ENCODE measurements at places on chromosomes 3 and 15. TPM values are rescaled to one million over a fixed set of nuclear protein-coding genes. Genes with fewer than 3 reads are reported as not detected.

SLC7A14 gene
- polyA plus RNA-seq: not detected

LARP6 gene
- 2.9 TPM for polyA plus RNA-seq

CCDC12 gene
- 55.5 TPM for polyA plus RNA-seq

IL20RB gene
- polyA plus RNA-seq: 0.66 TPM

SUCNR1 gene
- polyA plus RNA-seq: 0.01 TPM

GASK1A gene
- polyA plus RNA-seq: 0.40 TPM

STX19 gene
- not detected for polyA plus RNA-seq

DNA sequence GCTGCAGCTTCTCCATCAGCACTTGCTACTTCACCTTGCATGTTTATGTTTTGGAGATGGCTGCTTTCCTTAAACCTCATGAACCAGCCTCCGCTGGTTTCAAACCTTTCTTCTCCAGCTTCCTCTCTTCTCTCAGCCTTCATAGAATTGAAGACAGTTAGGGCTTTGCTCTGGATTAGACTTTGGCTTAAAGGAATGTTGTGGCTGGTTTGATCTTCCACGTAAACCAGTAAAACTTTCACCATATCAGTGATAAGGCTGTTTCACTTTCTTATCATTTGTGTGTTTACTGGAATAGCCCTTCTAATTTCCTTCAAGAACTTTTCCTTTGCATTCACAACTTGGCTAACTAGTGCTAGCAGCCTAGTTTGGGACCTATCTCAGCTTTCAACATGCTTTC, 11.7 kb upstream of the GNAT1 start:
- H3K27ac ChIP-seq: no peak overlapping the region
- H3K4me3 ChIP-seq: no peak overlapping the region
- no peak for DNase-seq
- H3K27me3 ChIP-seq: no peaks in the 10 kb centered on the region
- H3K36me3 ChIP-seq: peaks cover 50% of the 10 kb centered on the region
- H3K4me1 ChIP-seq: no peaks in the 10 kb centered on the region

DNA sequence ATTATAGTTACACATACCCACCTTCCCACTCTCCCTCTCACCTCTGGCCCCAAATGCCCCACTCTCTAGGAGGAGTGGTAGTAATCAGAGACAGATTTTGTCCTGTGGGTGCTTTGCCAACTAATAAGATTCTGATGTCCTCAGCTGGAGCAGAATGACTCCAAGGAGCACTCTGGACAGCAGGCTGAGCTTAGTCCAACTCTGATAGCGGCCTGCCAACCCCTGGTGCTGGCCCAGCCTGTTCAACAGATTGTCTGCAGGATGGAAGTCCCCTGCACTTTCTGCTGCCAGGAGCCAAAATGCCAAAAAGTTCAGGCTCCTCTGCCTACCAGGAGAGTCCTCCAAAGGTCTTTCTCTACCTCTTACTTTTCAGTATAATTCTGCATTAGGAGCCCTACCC, 160.5 kb upstream of the UMPS start:
- H3K4me1 ChIP-seq: no peaks in the 10 kb centered on the region
- no peaks in the 10 kb centered on the region for H3K27me3 ChIP-seq
- no peak overlapping the region for H3K27ac ChIP-seq
- no peak for DNase-seq
- H3K4me3 ChIP-seq: no peak overlapping the region

- no peak for DNase-seq
- H3K4me1 ChIP-seq: no peaks in the 10 kb centered on the region
- no peaks in the 10 kb centered on the region for H3K36me3 ChIP-seq
- H3K27ac ChIP-seq: no peak overlapping the region
- H3K27me3 ChIP-seq: no peaks in the 10 kb centered on the region
These were observed 10.6 kb upstream of the ACAN start for GRCh38 chr15:88792342-88793282.

GRCh38 chr15:90837094-90837493, 31.3 kb upstream of the FURIN start:
- H3K27ac ChIP-seq: no peak overlapping the region
- no peaks in the 10 kb centered on the region for H3K36me3 ChIP-seq
- no peaks in the 10 kb centered on the region for H3K4me1 ChIP-seq

DNA sequence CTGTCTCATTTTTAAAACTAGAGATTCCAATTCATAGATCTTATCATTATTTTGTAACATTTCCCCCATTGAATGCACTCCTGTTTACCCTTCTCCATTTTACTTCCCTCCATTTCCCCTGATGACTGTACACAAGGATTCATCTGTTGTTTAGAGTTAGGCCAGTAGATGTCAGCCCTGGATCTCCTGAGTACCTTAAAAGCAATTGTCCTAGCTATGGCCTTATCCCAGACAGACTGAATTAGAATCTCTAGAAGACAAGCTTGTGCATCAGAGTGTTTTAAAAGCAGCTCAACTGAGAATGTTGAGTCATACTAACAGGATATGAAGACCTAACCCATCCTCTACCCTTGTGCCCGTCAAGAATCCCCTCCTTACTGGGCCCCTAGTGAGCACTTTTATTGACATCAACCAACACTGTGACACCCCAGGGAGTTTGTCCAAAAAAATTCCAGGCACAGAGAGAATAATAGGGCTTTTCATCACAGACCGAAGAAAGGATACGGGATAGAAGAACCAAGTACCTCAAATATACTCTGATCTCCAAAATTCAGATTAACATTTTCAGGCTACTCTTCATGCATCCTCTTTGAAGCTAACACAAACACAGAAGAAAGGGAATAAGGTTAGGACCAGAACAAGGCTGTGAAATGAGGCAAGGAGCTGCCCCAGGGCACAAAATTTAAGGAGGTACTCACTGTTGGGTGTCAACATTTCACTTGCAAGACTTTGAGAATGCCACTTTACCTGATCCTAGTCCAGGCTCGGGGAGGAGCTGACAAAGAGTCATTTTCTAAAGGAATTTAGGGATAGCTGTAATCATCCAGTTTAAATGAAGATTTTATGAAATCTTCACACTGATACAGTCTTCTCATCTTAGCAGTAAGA, 17.1 kb downstream of the ZBED2 start:
- no peaks in the 10 kb centered on the region for H3K27me3 ChIP-seq
- no peaks in the 10 kb centered on the region for H3K36me3 ChIP-seq
- no peaks in the 10 kb centered on the region for H3K4me1 ChIP-seq
- H3K27ac ChIP-seq: no peak overlapping the region
- DNase-seq: no peak
- no peak overlapping the region for H3K4me3 ChIP-seq

DNA sequence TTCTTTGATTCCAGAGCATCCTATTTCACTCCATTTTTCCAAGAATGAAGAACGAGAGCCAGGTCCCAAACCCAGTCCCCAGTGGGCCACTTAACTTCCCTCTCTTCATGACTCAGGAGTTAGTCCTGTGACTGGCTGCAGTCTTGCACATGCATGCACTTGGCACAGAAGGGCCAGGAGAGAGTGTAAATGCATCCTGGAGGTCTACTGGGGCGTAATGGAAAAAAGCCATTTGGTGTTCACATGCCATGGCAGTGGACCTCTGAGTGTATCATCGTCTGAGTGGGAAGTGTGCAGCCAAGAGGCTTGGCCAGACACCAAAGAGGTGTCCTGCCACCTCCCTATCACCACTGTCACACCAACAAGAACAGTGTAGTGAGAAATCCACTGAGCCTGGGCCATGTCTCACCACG, 15.1 kb upstream of the RFTN1 start:
- H3K27me3 ChIP-seq: no peaks in the 10 kb centered on the region
- H3K36me3 ChIP-seq: no peaks in the 10 kb centered on the region
- peak; percentile 51 for DNase-seq
- peaks cover 23% of the 10 kb centered on the region for H3K4me1 ChIP-seq
- peak overlapping the region; percentile 26 for H3K4me3 ChIP-seq

- H3K36me3 ChIP-seq: no peaks in the 10 kb centered on the region
- H3K4me1 ChIP-seq: no peaks in the 10 kb centered on the region
- H3K27ac ChIP-seq: no peak overlapping the region
- no peak for DNase-seq
These were observed 30.8 kb upstream of the LMCD1 start for GRCh38 chr3:8470801-8471200.

GRCh38 chr15:53830707-53831386, 71.4 kb upstream of the WDR72 start:
- no peaks in the 10 kb centered on the region for H3K4me1 ChIP-seq
- H3K27me3 ChIP-seq: no peaks in the 10 kb centered on the region
- no peak overlapping the region for H3K27ac ChIP-seq
- no peaks in the 10 kb centered on the region for H3K36me3 ChIP-seq

- no peak overlapping the region for H3K4me3 ChIP-seq
- no peaks in the 10 kb centered on the region for H3K27me3 ChIP-seq
- H3K27ac ChIP-seq: no peak overlapping the region
- H3K36me3 ChIP-seq: no peaks in the 10 kb centered on the region
- DNase-seq: no peak
These were observed 140.7 kb downstream of the MINAR1 start for GRCh38 chr15:79572691-79573404.

GRCh38 chr3:172061724-172062184, 22.4 kb downstream of the FNDC3B start:
- no peak for DNase-seq
- H3K36me3 ChIP-seq: no peaks in the 10 kb centered on the region
- no peaks in the 10 kb centered on the region for H3K27me3 ChIP-seq

GRCh38 chr3:11944052-11944673, 60.0 kb upstream of the SYN2 start:
- no peaks in the 10 kb centered on the region for H3K4me1 ChIP-seq
- no peak for DNase-seq
- no peak overlapping the region for H3K27ac ChIP-seq
- no peaks in the 10 kb centered on the region for H3K36me3 ChIP-seq
- no peaks in the 10 kb centered on the region for H3K27me3 ChIP-seq

GRCh38 chr3:15476378-15476777, 45.1 kb downstream of the COLQ start:
- DNase-seq: no peak
- H3K4me3 ChIP-seq: no peak overlapping the region
- no peaks in the 10 kb centered on the region for H3K27me3 ChIP-seq
- peaks cover 2% of the 10 kb centered on the region for H3K36me3 ChIP-seq
- H3K4me1 ChIP-seq: peaks cover 12% of the 10 kb centered on the region
- peak overlapping the region; percentile 57 for H3K27ac ChIP-seq

DNA sequence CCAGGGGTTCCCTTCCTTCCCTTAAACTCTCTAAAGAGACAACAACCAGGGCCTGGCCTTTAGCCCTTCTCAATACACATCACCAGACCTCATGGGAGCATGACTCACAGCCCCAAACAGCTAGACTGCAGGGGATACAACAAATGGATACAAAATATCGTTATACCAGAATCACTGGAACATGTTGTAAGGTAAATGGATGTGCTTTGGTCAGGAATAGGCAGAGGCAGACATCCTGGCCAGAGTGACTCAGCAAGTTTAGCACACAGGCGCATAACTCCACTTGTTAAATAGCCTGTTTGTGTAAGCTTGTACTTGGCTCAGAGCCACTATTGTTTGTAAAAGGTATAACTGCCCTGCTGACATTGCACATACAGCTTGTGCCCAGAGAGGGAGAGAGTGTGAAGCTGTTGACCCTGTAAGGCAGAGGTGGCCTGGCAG, 18.3 kb downstream of the TMED3 start:
- H3K27me3 ChIP-seq: no peaks in the 10 kb centered on the region
- no peak overlapping the region for H3K4me3 ChIP-seq
